ENCODE measurements at places on chromosomes 3 and 15.

- no peak for DNase-seq
Observed at GRCh38 chr3:122782804-122783203, 10.8 kb downstream of the HSPBAP1 start.

DNA sequence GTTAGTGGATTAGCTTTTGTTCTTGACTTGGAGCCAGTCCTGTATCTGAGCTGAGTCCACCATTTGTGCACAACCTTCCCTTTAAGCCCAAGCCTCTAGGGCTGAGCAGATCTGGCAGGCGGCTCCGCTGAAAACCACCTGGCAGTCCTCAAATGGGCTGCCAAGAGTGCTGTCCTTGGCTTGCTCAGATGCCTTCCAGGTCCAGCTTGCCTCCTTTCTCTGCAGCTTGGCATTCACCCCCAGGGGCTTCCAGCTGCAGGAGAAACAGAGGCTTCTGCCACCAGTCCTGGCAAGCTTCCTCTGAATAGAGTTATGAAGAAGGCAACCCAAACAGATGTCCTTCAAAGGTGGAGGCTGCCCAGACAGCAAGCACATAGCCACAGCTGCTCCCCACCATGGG is 96.7 kb downstream of the LRTM1 start:
- no peak for DNase-seq

- no peak for DNase-seq
Observed at GRCh38 chr3:177752831-177753230, 555.5 kb upstream of the TBL1XR1 start.

GRCh38 chr3:122063908-122064307 is 8.7 kb downstream of the CD86 start:
- DNase-seq = peak; percentile 71

Measured in AML-193 (cell line).